Bronchial epithelial cell (primary cell): ENCODE measurements at places on chromosomes 2 and 18. TPM values are rescaled to one million over a fixed set of nuclear protein-coding genes. Genes with fewer than 3 reads are reported as not detected.

PARD6G gene
- total RNA-seq = 12.4 and 13.2 TPM in 2 replicates

MEP1B gene
- total RNA-seq = not detected in 2 replicates

PLB1 gene
- total RNA-seq = 1.5 and 1.6 TPM in 2 replicates

TRABD2A gene
- 0.64 and 1.3 TPM in 2 replicates for total RNA-seq

DNA sequence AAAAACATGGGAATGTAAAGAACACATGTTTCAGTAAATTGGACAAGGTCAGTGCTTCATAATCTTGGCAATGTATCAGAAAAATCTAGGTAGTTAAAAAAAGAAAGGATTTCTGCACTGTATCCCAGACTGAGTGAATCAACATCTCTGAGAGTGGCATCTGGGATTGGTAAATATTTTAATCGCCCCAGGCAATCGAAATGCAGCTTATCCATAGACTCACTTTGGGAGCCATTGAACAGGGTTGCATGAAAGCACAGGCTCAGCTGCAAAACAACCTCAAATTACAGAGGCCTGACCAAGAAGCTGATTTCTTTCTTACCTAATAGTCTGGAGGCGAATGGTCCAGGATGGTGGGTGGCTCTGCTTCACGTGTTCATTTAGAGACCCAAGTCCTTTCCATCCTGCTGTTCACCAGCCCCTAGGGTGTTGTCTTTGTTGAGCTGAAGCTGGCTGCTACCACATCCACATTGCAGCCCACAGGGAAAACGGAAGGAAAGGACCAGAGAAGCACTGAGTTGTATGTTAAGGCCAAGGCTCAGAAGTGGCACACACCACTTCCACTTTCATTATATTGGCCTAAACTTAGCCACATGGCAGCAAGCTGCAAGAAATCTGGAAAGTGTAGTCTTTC lies 59.0 kb downstream of the MOGAT1 start:
- DNase-seq = no peak

- no peak for DNase-seq
Measured at GRCh38 chr2:26850000-26850431, 2.1 kb downstream of the DPYSL5 start.

DNA sequence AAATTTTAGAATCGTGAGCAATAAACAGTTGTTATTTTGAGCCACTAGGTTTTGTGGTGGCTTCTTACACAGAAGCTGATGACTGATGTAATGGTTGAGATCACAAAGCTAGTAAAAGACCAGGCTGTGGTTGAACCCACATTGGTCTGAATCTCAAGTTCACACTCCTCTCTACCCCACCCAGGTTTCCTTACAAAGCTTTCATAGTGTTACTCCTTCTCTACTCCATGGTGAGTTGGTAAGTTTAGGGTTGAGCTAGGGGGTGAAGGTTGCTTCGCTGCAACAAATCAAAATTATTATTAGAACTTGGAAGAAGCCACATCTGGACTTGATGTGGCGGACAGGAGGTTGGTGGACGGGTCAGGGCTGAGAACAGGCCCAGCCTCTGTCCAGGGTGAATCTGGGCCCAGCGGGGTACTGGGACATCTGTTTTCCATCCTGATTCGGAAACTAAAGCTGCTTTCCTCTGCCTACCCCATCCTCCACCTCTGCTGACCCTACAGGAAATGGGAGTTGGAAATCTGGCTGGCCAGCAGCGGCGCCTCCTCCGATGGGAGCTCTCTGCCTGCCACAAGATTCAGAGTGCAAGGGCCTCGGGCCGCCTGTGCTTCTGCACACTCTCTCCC lies 86.3 kb downstream of the ZFP36L2 start:
- DNase-seq = no peak

DNA sequence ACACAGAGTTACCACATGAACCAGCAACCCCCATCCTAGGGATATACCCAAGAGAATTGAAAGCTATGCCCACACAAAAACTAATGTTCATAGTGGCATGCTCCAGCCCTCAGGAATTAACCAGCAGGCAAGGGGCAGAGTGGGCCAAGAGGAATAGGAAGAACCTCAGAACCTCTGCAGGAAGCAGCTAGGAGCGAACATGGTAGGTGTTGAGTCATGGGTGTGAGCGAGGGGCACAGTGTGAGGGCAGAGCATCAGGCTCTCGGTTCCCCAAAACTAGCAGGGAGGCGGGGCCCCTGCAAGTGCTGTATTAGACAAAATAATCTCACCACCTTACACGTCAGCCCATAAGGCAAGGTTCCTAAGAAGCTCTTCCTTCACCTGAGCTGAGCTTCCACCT lies 5.6 kb upstream of the RUFY4 start:
- DNase-seq = no peak
